Chondrocyte (in vitro differentiated cells): ENCODE measurements at places on chromosomes 2 and 18. TPM values are rescaled to one million over a fixed set of nuclear protein-coding genes. Genes with fewer than 3 reads are reported as not detected.

DNA sequence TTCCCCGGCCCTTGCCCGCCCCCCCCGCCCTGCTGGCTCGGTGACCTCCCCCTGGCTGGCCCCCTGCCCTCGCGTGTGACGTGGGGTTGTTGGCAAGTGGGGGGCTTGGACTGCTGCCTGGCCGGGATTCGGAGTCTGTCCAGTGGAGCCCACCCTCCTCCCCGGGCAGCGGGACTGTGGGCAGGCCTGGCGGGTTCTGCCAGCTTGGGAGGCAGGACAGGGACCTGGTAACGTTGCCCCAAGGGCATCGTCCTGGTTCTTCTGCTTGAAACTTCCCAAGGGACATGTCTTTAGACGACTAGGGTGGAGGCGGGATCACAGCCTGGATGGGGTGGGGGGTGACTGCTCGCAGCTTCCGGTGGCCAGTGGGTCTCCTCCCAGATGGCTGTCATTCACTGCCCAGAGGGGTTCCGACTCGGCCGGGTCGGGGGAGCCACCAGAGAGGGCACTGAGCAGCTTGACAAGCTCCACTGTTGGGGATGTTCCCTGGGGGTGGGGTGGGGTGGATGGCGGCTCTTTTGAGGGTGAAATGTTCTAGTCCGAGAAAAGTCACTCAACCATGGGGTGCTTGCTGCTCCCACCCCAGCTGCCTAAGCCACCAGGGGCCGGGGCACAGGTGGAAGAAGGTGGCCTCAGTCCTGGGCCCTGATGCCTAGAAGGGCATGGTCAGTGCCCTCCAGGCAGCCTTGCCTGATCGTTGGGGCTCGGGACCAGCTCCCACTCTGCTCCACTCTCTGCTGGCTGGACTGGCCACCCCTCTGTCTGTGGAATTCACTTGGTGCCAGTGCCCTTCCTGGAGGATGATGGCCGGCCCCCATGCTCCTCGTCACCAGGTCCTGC, 4.3 kb upstream of the HS6ST1 start:
- H3K4me3 ChIP-seq = peak overlapping the region; percentile 38
- peaks cover 7% of the 10 kb centered on the region for H3K4me1 ChIP-seq
- DNase-seq = peak; percentile 91
- no peak overlapping the region for H3K27ac ChIP-seq

DNA sequence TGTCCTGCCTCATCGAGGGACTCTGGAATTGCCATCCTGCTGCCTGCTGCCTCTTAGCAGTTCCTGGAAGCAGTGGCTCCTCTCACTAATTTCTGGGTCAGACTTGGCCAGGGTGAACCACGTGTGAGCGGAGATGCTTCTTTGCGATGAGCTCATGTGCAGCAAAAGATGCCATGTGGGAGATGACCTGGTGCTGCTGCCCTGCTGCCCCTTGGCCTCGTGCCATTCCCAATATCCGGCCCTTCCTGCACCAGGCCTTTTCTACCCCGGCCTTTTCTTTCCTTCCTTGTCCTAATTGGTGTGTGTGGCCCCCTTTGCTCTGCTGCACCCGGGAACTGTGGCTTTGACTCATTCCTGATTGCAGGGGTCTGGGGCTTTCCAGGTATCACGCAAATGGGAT, 296.9 kb upstream of the HS6ST1 start:
- no peak overlapping the region for H3K4me3 ChIP-seq
- no peaks in the 10 kb centered on the region for H3K4me1 ChIP-seq
- H3K36me3 ChIP-seq = no peaks in the 10 kb centered on the region
- DNase-seq = peak; percentile 42

- no peak for DNase-seq
- no peaks in the 10 kb centered on the region for H3K4me1 ChIP-seq
- no peak overlapping the region for H3K4me3 ChIP-seq
- no peak overlapping the region for H3K27ac ChIP-seq
Observed at GRCh38 chr2:227456772-227457171, 15.2 kb upstream of the AGFG1 start.

DNA sequence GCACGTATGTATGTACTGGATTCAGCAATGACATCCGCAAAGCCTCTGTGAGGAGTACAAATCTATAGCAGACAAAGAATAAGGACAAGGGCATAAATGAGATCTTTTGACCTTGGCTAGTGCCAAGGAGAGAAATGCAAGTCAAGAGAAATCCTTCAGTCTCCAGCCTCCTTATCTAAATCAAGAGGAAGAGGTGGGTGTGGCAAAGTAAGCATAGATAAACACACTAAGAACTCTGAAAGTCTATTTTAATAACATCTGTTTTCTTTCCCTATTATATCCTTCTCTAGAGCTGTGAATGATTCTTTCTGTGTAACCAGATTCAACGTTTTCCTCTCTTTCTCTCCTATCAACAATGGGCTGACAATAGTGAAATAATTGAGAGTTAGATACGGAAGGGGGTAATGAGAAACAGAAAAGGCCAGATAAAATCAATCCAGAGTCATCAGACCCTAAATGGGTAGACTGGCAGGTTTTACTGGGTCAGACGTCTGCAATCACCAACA, 118.5 kb upstream of the ZFP36L2 start:
- H3K27me3 ChIP-seq = no peaks in the 10 kb centered on the region
- peaks cover 100% of the 10 kb centered on the region for H3K4me1 ChIP-seq
- peaks cover 2% of the 10 kb centered on the region for H3K36me3 ChIP-seq
- peak overlapping the region; percentile 92 for H3K27ac ChIP-seq
- peak overlapping the region; percentile 5 for H3K4me3 ChIP-seq
- DNase-seq = no peak

DNA sequence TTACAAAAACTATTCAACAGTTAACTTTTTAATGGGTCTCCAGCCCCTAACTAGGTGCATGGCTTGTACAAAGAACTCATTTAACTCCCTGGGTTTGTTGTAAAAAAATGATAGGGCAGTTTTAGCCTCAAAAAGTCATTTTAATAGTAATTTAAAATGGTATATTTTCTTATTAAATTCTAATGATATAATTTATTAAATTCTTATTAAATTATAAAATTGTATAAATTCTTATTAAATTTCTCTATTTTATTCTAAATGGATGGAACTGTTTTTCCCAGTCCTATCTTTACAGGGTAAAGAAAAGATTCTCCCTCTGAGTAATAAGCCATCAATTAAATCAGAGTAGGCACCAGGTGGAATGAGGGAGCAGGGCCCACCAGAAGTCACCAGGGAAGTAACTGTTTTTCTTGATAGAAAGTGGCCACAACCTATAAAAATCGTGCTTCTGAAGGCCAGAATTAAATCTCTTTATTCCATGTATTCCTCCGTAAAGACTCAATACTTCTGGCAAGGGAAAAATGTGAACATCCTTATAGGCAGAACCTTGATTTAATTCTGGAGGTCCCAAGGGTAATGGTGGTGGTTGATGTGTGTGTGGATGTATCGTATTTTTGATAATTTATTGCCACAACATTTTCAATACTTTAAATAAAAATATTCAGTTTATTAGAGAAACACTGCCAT, 814 bp downstream of the FKBP7 start:
- H3K4me1 ChIP-seq = peaks cover 56% of the 10 kb centered on the region
- H3K36me3 ChIP-seq = no peaks in the 10 kb centered on the region
- peak overlapping the region; percentile 97 for H3K4me3 ChIP-seq
- no peak for DNase-seq
- H3K27ac ChIP-seq = peak overlapping the region; percentile 99

The UGT1A5 gene
- total RNA-seq = not detected in 3 replicates

The PKDCC gene
- 83.1 to 164 TPM (median 155 TPM) in 3 replicates for total RNA-seq

The ANKRD62 gene
- not detected in 3 replicates for total RNA-seq

The KYNU gene
- 0.38 TPM in 1 of 3 replicates, not detected in the others for total RNA-seq

DNA sequence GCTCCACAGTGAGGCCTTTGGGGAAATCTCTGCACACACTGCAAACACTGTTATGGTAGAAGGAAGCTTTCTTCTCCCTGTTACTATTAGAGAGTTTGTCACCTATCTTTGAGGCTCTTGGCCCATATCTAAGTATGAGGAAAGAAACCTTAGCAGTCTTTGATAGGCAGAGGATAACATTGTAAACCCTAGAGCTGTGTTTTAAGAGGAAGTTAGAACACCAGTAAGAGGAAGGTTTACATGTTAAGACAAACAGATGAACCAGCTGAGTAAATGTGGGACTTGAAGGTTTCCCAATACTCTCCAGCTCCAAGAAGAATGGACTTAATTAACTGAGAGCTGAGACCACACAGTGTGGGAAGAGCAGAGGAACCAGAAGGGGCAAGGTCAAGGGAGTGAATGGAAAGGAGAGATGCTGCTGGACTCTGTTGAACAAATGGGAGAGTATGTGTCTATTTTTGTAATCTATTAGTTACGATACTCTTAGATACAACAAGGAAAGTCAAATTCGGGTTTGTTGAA, 257.0 kb downstream of the DPP10 start:
- H3K4me1 ChIP-seq = no peaks in the 10 kb centered on the region
- H3K27me3 ChIP-seq = no peaks in the 10 kb centered on the region
- no peaks in the 10 kb centered on the region for H3K36me3 ChIP-seq
- H3K4me3 ChIP-seq = no peak overlapping the region
- no peak for DNase-seq

GRCh38 chr2:127096718-127097470, 10.1 kb downstream of the BIN1 start:
- H3K27ac ChIP-seq = no peak overlapping the region
- peak; percentile 68 for DNase-seq
- no peaks in the 10 kb centered on the region for H3K36me3 ChIP-seq
- H3K4me1 ChIP-seq = peaks cover 78% of the 10 kb centered on the region

The RASGRP3 gene
- 3.0 to 3.7 TPM (median 3.0 TPM) in 3 replicates for total RNA-seq

- no peak overlapping the region for H3K4me3 ChIP-seq
- no peak overlapping the region for H3K27ac ChIP-seq
- DNase-seq = no peak
- no peaks in the 10 kb centered on the region for H3K36me3 ChIP-seq
Observed at GRCh38 chr2:124241-124880, 78.1 kb upstream of the FAM110C start.

GRCh38 chr2:165277295-165277694, 38.1 kb downstream of the SCN2A start:
- H3K4me3 ChIP-seq = no peak overlapping the region
- no peak overlapping the region for H3K27ac ChIP-seq
- H3K27me3 ChIP-seq = peaks cover 1% of the 10 kb centered on the region
- no peak for DNase-seq

- H3K4me3 ChIP-seq = no peak overlapping the region
- no peak for DNase-seq
- no peaks in the 10 kb centered on the region for H3K27me3 ChIP-seq
- H3K27ac ChIP-seq = no peak overlapping the region
Observed at GRCh38 chr2:182767578-182767977, 51.5 kb downstream of the DNAJC10 start.

- DNase-seq = no peak
- no peaks in the 10 kb centered on the region for H3K36me3 ChIP-seq
- H3K4me3 ChIP-seq = no peak overlapping the region
Observed at GRCh38 chr2:138276339-138276738, 225.2 kb upstream of the SPOPL start.

The HOXD13 gene
- not detected in 3 replicates for total RNA-seq

The ANKRD30B gene
- total RNA-seq = not detected in 3 replicates

GRCh38 chr2:240041363-240041762, 11.1 kb upstream of the OR6B2 start:
- no peak overlapping the region for H3K27ac ChIP-seq
- no peak for DNase-seq
- H3K4me1 ChIP-seq = no peaks in the 10 kb centered on the region
- H3K4me3 ChIP-seq = no peak overlapping the region
- no peaks in the 10 kb centered on the region for H3K36me3 ChIP-seq

The C2orf92 gene
- 8.8 to 11.6 TPM (median 10.0 TPM) in 3 replicates for total RNA-seq

- no peaks in the 10 kb centered on the region for H3K36me3 ChIP-seq
- peaks cover 8% of the 10 kb centered on the region for H3K4me1 ChIP-seq
- H3K27ac ChIP-seq = peak overlapping the region; percentile 8
- DNase-seq = no peak
- H3K27me3 ChIP-seq = no peaks in the 10 kb centered on the region
Observed at GRCh38 chr18:23038712-23039111, 96.6 kb upstream of the CABLES1 start.

The TMEM247 gene
- not detected in 3 replicates for total RNA-seq

The UGT1A9 gene
- total RNA-seq = 0.10 TPM in 1 of 3 replicates, not detected in the others

The MERTK gene
- 3.1 to 6.4 TPM (median 3.2 TPM) in 3 replicates for total RNA-seq

The WDR35 gene
- 4.6 to 9.6 TPM (median 4.9 TPM) in 3 replicates for total RNA-seq

GRCh38 chr2:144377914-144378313, 142.0 kb downstream of the ZEB2 start:
- no peak for DNase-seq
- H3K4me3 ChIP-seq = no peak overlapping the region
- no peaks in the 10 kb centered on the region for H3K36me3 ChIP-seq
- peak overlapping the region; percentile 64 for H3K27ac ChIP-seq
- H3K27me3 ChIP-seq = no peaks in the 10 kb centered on the region

- no peak overlapping the region for H3K27ac ChIP-seq
- peaks cover 1% of the 10 kb centered on the region for H3K36me3 ChIP-seq
- H3K4me1 ChIP-seq = no peaks in the 10 kb centered on the region
- H3K4me3 ChIP-seq = no peak overlapping the region
- DNase-seq = no peak
Observed at GRCh38 chr2:48709096-48710034, 46.2 kb downstream of the LHCGR start.

DNA sequence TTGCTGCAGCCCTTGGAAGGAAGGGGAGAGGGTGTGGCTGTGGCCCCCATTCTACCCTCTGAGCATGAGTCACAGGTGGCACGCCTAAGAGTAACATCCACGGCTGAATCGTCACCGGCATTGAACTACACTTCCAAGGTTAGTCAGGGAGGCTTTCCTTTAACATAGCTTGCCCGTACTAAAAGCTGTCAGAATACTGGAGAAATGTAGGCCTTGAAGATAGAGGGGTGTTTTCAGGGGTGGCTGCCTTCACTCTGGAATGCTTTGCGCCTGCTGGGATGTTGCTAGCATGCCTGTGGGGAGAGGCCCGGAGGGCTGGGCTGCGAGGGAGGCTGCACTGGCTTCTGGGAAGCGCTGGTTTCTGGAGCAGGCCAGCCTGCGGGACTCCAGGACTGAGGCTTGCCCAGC, 333.7 kb downstream of the AGAP1 start:
- H3K4me1 ChIP-seq = peaks cover 10% of the 10 kb centered on the region
- no peak overlapping the region for H3K4me3 ChIP-seq
- no peak overlapping the region for H3K27ac ChIP-seq
- no peaks in the 10 kb centered on the region for H3K27me3 ChIP-seq
- DNase-seq = peak; percentile 71
- peaks cover 13% of the 10 kb centered on the region for H3K36me3 ChIP-seq

GRCh38 chr2:98484121-98484557, 39.5 kb downstream of the INPP4A start:
- DNase-seq = peak; percentile 37
- H3K4me3 ChIP-seq = no peak overlapping the region
- H3K27me3 ChIP-seq = no peaks in the 10 kb centered on the region
- H3K36me3 ChIP-seq = no peaks in the 10 kb centered on the region
- H3K27ac ChIP-seq = no peak overlapping the region
- peaks cover 39% of the 10 kb centered on the region for H3K4me1 ChIP-seq

DNA sequence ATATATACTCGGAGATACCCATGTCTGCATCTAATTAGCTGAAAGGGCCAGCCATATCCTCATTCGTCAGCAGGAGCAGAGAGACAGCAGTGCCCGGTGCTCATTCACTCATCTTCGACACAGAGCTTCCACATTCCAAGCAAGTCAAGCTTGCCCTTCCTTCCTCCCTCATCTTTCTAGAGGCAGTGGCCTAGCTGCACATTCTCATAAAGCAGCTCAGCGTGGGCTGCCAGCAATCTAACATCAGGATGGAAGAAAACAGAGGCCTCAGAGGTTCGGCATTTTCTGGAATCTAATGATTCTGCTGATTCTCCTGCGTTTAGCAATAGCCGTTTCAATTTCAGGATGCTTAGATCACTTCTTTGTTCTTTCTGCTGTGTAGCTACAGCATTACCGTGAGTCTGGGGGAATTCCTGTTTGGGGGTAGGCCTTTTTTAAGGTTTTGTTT, 68.8 kb downstream of the CLHC1 start:
- H3K36me3 ChIP-seq = no peaks in the 10 kb centered on the region
- no peak overlapping the region for H3K4me3 ChIP-seq
- DNase-seq = no peak
- H3K27me3 ChIP-seq = no peaks in the 10 kb centered on the region
